ENCODE measurements at places on chromosomes 7 and 10.

- DNase-seq = no peak
These were observed 121.6 kb downstream of the PRKAG2 start for GRCh38 chr7:151755131-151755801.

DNA sequence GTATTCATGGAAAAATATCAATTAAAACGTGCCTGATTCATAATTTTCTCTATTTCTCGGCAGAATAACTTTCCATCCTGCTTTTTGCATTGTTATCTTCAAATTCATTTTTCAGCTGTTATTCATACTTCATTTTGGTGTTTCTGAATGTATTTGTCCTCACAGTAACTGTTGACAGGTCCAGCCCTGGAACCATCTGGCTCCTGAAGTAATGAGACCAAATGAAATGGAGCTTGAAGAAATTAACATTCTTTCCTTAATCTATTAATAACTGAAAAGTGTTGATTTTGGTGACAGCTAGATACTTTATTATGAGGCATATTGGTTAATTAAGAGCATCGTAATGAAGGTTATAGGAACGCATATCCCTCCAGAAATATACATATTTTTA, 257.0 kb upstream of the MINDY3 start:
- no peak for DNase-seq

DNA sequence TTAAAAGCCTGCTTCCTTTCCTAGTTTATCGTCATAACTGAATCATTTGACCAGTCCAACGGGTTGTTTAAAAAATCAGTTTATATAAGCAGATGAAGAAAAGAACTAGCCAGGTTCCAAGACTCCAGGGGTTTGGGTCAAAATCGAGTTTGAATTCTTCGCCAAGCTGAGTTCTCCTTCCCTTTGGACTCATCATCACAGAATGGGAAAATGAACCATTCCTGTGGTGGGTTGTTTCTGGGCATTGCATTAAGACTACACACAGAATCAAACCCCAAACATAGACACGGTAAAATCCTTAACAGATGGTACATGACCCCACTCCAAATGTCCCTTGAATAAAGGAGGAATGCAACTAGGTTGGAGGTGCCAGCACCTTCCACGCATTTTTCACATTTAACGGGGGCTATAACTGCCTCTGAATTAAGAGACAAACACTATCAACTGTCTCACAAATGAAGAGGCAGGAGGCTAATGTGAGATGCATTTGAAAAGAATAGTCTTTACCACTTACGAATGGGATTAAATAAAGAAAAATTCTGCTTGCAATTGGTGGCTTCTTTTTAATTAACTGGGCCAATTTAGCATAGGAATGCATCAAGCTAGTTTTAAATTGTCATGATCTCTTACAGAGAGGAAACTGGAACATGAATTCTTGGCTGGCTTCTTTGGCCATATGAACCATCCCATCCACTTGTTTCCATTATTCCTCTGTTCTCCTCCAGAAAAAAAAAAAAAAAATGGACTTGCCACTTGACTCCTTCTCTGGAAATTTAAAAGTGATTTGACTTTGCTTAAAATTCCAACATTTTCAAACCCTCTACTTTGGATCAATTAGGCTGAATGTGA, 61.1 kb downstream of the CHST15 start:
- no peak for DNase-seq

GRCh38 chr7:157568770-157569584, 232.2 kb downstream of the DNAJB6 start:
- peak; percentile 61 for DNase-seq

- no peak for DNase-seq
These were observed 200.0 kb downstream of the POLR1F start for GRCh38 chr7:19508821-19509220.

GRCh38 chr7:137981175-137981574, 20.7 kb downstream of the CREB3L2 start:
- no peak for DNase-seq

DNA sequence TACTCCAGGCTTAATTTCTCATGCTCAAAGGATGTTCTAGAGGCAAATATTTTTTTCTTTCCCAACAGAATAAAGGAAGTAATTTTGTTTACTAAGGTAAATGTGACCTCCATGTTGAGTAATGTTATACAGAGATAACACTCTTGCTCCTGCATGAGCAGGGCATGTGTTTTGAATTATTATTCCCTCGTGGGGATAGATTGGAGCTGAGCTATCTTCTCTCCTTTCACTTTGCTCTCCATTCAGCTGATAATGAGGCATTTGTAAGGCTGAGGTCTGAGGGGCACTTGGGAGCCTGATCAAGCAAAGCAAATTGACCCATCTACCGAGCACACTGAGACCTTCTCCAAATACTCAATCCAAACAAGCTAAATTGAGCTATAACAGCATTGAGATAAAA, 50.7 kb upstream of the GHITM start:
- DNase-seq = no peak

GRCh38 chr7:112058686-112059085, 147.5 kb downstream of the DOCK4 start:
- no peak for DNase-seq

- no peak for DNase-seq
These were observed 7.5 kb upstream of the CXCL12 start for GRCh38 chr10:44392420-44392819.

DNA sequence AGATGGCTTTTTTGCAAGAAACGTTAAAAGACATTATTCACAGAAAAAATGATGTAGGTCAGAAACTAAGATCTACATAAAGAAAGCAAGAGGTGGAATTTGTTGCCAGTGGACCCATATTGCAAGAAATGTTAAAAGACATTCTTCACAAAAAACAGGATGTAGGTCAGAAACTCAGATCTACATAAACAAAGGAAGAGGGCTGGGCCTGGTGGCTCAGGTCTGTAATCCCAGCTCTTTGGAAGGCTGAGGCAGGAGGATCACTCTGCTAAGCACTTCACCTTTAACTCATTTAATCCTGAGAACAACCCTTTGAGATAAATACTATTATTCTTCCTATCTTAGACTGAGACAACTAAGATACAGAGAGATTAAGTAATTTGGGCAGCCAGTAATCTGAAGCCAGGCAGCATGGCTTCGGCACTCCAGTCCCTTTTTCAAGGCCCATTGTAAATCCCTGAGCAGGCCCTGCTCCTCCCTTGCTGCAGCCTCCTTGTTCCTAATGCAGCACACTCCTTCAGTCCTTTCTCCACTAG, 11.6 kb downstream of the ZFAND4 start:
- DNase-seq = no peak

GRCh38 chr7:127798023-127798422, 146.0 kb downstream of the SND1 start:
- DNase-seq = no peak

DNA sequence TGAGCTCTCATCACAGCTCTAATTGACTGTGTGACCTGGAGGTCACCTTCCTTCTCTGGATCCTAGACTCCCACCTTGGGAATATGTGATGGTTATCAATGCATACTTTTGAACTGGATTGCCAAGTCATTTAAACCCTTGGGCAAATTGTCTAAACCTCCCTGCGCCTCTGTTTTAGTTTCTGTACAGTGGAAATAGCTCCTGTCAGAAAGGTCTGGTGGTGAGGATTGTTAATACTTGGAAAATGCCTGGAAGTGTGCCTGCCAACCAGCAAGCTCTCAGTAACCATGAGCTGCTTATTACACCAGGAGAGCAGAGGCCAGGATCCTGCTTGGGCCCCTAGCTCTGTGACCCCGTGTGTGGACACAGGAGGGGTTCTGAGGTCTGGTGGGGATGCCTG, 108.7 kb upstream of the PPIF start:
- DNase-seq = no peak

DNA sequence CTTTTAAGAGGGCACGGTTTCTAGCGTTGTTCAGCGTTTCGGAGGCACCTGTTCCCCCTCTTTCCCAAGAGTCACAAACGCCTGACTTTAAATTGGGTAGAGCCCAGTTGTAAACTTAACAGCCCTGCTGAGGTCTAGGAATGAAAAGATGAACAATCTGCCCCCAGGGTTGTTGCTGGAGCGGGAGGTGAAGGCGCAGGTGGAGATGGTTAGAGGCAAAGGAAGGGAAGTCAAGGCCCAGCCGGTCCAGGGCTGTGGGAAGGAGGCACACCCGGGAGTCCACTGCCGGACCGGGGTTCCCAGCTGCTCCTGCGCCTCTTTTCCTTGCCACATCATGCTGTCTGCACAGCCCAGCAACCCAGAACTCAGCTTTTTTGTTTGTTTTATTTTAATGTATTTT, 770 bp downstream of the PRXL2A start:
- no peak for DNase-seq

DNA sequence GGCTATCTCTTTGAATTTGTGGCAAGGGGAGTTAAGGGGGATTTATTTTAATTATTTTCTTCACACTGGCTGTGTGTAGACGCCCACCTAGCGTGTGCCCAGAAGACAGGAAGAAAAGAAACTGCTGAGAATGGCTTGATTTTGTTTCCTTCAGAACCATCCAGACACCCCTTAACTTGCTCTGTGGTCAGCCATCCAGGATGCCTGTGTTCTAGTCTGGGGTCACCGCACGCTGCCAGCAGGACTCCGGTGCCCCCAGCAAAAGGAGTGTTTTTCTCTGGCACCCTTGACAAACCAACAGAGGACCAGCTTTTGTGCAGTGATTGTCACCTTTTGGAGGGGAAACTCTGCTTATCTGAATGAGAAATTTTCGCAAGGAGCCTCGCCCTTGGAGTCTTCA, 5.3 kb downstream of the DDC start:
- DNase-seq = no peak

- no peak for DNase-seq
These were observed 76.6 kb downstream of the SUGCT start for GRCh38 chr7:40211276-40212003.

GRCh38 chr7:593324-594115, 73.9 kb upstream of the PDGFA start:
- DNase-seq = peak; percentile 68

Data from stimulated activated naive B cell treated with anti-CD40 and anti-IgM and Interleukin-4, amounts not matched to agents 10 μg/mL and 1 μg/mL and 100 μg/mL, for 72 hours (primary cell).